ENCODE measurements at places on chromosomes 16 and 17.

- DNase-seq = no peak
These were observed 273.0 kb downstream of the GRIN2A start for GRCh38 chr16:9909072-9909825.

GRCh38 chr17:21528031-21528695, 152.0 kb downstream of the KCNJ12 start:
- DNase-seq = no peak

DNA sequence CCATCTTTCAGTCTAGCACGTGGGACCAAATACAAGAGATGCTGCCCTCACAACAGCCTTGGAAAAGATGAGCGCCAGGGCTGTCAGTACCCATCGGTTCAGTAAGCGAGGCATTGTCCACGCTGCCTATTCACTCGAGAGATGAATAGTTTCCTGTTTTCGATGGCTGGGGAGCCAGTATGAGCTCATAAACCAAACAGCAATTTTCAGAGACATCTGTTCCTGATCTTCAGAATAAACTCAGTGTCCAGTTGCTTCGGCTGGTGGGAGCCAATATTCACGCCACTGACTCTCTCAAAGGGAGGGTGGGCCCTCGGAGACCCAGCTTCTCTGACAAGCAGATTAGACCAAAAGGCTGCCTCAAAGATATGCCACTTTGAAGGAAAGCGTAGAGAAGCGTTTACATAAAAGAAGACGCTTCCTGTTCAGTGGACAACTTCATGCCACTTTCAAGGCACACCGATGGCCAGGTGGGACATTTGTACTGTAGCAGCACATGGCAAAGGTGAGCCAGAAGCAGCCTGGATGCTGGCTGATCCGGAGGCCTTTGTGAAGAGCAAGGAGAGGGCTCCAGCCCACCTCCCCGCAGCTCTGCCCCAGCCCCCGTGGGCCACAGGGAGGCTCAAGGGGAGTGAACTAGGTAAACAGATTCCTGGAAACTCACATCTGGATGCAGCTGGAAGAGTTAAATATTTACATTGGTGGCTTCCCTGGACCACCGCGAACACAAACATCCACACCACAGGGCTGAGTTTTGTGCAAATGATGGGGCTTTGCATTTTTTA, 6.0 kb downstream of the TIMM22 start:
- no peak for DNase-seq

DNA sequence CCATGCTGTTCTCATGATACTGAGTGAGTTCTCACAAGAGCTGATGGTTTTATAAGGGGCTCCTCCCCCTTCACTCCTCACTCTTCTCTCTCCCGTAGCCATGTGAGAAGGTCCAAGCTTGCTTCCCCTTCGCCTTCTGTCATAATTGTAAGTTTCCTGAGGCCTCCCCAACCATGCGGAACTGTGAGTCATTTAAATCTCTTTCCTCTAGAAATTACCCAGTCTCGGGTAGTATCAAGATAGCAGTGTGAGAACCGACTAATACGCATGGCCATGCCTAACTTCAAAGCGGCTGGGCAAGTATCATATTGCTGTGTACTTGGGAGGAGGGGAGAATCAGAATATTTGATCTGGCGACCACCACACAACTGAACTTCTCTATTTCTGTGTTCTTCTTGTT, 88.3 kb downstream of the PRKCB start:
- DNase-seq = no peak

- no peak for DNase-seq
These were observed 11.0 kb upstream of the KRT19 start for GRCh38 chr17:41539071-41539492.

DNA sequence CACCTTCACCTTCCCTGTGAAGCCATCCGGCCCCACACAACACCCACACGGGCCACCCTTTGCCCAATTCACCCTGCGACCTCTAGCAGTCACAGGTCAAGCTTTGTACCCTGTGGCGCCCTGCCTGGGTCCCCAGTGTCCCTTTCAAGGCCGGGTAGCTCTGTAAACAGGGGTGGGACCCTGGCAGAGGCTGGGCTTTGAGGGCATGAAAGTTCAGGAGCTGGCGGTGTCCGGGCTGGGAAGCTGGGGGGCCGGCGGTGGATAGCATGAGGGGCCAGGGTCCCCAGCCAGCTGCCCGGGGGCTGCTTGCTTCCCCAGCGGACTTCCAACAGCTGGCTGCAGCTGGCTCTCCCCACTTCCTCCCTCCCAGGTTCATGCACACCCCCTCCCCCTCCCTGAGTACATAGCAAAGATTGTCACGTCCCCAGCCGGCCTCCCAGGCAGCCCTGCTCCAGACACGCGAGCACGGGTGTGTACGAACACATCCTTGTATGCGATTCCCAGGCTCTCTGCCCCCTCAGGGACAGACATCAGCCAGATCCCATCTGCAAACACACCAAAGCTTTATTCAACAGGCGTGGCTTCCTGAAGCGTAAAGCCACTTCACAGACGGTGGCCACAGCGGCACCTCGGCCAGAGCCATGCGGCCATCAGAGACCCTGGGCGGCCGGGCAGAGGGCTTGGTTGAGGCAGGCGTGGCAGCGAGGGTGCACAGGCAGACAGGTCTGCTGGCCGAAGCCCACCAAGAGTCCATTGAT, 8.2 kb downstream of the NTHL1 start:
- no peak for DNase-seq

- no peak for DNase-seq
These were observed 2.6 kb downstream of the ADCY9 start for GRCh38 chr16:4113358-4114256.

DNA sequence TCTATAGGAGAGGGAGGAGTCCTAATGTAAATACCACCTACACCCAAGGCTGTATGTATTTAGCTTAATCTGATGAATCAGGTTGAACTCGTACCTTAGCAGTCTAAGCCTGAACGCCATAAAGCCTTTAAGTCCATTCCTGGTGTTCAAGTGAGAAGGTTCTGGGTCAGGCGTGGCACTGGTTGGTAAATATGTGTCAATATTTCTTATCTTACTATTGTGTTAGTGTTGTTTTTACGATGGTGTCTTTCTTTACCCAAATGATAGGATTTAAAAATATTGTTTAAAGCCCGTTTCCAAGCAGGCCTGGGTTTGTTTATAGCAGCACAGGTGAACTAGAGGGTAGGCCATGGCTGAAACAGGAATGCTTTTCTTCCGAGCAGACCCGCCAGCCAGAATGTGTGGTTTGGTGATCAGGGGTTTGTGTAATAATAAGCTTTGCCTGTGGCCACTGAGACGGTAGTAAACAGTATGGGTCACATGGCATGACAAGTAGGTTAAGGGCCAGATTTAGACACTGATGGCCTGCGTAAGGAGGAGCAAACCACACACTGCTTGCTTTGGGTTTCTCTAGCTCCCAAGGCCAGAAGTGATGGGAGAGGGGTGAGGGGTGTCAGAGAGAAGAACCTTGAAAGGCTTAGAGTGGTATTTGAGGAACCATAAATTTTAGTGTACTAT, 3.3 kb downstream of the TMEM94 start:
- DNase-seq = no peak

DNA sequence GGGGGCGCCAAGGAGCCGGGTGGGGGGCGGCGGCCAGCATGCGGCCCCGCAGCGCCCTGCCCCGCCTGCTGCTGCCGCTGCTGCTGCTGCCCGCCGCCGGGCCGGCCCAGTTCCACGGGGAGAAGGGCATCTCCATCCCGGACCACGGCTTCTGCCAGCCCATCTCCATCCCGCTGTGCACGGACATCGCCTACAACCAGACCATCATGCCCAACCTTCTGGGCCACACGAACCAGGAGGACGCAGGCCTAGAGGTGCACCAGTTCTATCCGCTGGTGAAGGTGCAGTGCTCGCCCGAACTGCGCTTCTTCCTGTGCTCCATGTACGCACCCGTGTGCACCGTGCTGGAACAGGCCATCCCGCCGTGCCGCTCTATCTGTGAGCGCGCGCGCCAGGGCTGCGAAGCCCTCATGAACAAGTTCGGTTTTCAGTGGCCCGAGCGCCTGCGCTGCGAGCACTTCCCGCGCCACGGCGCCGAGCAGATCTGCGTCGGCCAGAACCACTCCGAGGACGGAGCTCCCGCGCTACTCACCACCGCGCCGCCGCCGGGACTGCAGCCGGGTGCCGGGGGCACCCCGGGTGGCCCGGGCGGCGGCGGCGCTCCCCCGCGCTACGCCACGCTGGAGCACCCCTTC, 484 bp downstream of the FZD2 start:
- no peak for DNase-seq

GRCh38 chr16:1395444-1396031, 19.0 kb downstream of the UNKL start:
- no peak for DNase-seq

- peak; percentile 65 for DNase-seq
These were observed 16.9 kb downstream of the SRCAP start for GRCh38 chr16:30715750-30716445.

Data from SIG-M5 (cell line).